DMS79 treated with DMSO at 0.1 percent for 48 hours (cell line): ENCODE measurements at places on chromosomes 3 and 15.
A peak's percentile ranks its signal among the peaks of the same experiment; 100 is the strongest.

- DNase-seq: no peak
Observed at GRCh38 chr3:149343951-149344350, 10.5 kb upstream of the TM4SF18 start.

DNA sequence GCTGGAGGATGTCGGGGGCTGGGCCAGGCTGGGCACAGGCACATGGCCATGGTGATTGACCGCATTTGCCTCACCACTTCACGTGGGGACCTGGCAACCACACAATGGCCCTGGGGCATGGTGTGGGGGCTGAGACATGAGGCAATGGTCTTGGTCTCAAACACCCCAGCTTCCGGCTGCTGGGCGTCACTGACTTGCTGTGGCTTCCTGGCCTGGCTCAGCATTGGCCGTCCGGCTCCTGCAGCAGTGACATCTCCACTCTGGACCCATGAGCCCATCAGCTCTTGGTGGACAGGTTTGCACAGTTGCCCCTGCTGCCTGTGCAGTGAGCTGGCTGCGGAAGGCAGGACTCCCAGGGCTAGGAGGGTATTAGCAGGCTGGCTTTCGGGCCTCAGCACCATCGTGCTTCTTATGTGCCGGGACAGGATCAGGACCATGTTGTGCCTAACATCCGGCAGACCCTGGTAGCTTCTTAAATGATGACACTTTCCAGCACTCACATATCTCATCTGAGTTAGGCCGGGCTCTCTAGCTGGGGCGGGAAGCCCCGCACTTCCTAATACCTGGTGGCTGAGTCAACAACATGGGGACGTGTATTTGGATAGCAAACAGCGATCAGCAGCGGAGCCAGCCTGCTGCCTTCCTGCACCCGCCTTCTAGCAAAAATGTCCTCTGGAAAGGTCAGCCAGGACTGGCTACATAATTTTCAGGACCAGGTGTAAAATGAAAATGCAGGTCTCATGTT lies 34.1 kb downstream of the ZNF710 start:
- peak; percentile 28 for DNase-seq

DNA sequence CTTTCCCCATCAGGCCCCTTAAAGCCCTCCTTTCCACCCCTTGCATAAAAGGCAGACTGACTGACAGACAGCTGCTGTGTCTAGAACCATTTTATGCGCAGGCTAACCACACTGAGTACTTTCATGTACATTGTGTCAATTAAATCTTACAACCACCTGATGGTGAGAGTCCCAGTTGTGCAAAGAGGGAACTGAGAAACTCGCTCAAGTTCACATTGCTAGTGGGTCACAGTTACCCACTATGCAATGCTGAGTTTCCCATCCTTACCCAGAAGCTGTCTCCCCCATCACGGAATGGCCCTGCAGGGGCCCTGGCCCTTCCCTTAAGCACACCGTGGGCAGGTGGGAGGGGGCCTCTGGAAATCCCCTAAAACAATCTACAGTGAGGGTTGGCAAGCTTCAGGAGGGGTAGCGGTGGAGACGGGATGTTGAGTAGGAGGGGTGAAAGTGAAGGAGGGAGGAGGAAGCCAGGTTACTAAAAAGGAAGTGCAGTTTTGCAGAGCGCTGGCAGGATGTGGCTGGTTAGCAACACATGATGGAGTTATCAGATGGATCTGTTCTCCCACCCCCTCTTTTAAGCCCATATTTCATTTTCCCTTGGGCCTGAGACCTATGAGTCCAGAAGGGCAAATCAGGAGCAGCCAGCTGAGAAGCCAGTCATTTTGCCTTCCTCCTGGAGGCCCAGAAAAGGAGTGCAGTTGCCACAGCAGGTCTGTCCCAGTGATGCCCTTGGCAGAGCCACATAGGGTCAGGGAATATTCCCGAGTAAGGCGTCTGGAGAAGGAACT lies 30.0 kb downstream of the STARD5 start:
- no peak for DNase-seq

GRCh38 chr3:14788644-14789043 lies 30.1 kb upstream of the FGD5 start:
- DNase-seq: no peak

GRCh38 chr3:88031642-88032077 lies 27.1 kb downstream of the CGGBP1 start:
- peak; percentile 24 for DNase-seq

- no peak for DNase-seq
Observed at GRCh38 chr3:45794177-45794560, 2.2 kb downstream of the SLC6A20 start.

DNA sequence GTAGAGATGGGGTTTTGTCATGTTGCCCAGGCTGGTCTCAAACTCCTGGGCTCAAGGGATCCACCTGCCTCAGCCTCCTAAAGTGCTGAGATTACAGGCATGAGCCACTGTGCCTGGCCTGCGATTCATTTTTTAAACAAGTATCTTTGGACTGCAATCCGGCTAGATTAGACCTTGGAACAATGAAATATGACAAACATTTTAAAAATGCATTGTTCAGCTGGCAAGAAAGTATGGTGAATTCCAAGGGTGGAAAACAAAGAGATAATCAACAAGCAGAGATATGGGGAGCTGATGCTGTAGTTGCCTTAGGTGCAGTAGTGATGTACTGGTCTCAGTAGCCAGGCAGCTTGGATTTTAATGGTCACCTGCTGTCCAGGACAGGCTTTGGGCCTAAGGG lies 95.8 kb upstream of the GOLGA8J start:
- no peak for DNase-seq

- DNase-seq: peak; percentile 43
Observed at GRCh38 chr15:96327155-96327741, 3.3 kb upstream of the NR2F2 start.

GRCh38 chr15:68797599-68798345 lies 22.9 kb downstream of the ANP32A start:
- DNase-seq: no peak

- no peak for DNase-seq
Observed at GRCh38 chr15:43941071-43941470, 114.3 kb downstream of the WDR76 start.

- DNase-seq: no peak
Observed at GRCh38 chr3:44436181-44436580, 41.3 kb downstream of the ZNF445 start.

- peak; percentile 36 for DNase-seq
Observed at GRCh38 chr3:197539651-197540051, 16.1 kb downstream of the BDH1 start.

GRCh38 chr3:179196098-179196497 lies 47.9 kb downstream of the PIK3CA start:
- no peak for DNase-seq

- DNase-seq: peak; percentile 24
Observed at GRCh38 chr3:134937256-134938028, 142.4 kb downstream of the EPHB1 start.

GRCh38 chr15:83312071-83312470 lies 27.6 kb upstream of the BNC1 start:
- no peak for DNase-seq

- DNase-seq: no peak
Observed at GRCh38 chr3:149448331-149448831, 26.1 kb upstream of the TM4SF4 start.

DNA sequence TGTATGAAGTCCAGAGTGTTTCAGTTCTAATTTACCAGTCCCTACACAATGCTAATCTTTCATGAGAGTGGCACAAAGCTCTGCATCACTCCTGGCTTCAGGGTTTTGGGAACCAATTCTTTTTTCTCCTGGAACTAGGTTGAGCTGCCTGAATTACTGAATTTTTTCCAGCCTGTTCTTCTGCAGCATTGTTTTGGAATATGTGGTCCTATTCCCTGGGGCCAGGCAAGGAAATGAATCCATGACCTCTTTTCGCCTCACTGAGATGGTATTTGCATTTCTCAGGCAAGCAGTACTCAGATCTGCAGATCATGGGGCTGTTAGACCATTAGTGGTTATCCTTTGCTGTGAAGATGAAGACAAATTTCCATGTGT lies 25.6 kb upstream of the GPR171 start:
- no peak for DNase-seq

DNA sequence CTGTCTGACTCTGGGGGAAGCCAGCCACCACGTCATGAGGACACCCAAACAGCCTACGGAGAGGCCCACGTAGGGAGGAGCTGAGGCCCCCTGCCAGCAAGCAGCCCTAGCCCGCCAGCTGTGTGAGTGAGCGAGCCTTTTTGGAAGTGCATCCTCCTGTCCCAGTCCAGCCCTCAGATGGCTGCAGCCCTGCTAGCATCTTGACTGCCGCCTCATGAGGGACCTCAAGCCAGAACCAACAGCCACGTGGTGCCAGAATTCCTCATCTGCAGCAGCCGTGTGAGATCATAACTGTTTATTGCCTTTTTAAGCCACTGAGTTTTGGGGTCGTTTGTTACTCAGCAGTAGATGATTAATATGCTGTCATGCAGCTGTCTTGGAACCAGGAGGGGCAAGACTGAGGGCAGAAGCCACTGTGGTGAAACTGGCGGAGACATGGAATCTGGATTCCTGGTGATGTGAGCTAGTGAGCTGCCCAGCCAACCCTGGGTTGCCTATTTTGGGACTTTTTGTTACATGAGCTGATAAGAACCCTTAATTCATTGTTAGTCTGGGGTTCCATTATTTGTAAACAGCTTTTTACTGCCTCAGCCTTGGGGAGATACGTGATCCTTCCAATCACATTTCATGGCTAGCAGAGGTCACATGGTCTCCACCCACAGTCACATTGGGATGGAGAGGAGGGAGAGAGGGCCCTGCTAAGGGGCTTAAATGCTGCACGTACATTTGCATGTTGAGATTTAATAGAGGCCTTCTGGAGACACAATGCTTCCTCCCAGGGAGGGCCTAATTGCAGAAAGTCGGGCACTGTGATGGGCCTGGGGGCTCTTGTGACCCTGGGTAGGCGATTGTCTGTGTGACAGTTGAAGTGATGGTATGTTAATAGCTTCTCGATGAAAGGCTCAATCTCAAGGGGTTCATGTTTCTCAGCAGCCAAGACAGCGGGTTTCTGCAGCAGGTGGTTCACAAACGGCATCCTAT lies 73.8 kb downstream of the RPLP1 start:
- DNase-seq: no peak
